Glomerular endothelial cell (primary cell): ENCODE measurements at places on chromosomes 2 and 18. TPM values are rescaled to one million over a fixed set of nuclear protein-coding genes. Genes with fewer than 3 reads are reported as not detected.

- no peak for DNase-seq
Observed at GRCh38 chr2:197711578-197711977, 6.4 kb downstream of the MARS2 start.

GRCh38 chr2:19989667-19990415, at the start of gene WDR35:
Gene WDR35, minus strand, starts transcription at chr2:19990105. Its CDS starts 90 bp downstream, at chr2:19990015.
- DNase-seq = no peak

- no peak for DNase-seq
Observed at GRCh38 chr18:5972298-5972697, 77.0 kb upstream of the TMEM200C start.

- DNase-seq = no peak
Observed at GRCh38 chr2:232457121-232458011, 1.4 kb downstream of the ALPI start.

GRCh38 chr18:31161757-31162418, 768 bp downstream of the DSC1 start:
- no peak for DNase-seq

GRCh38 chr2:148670773-148671172, 26.2 kb downstream of the EPC2 start:
- DNase-seq = no peak

GRCh38 chr2:222709191-222709891, 37.9 kb downstream of the MOGAT1 start:
- DNase-seq = peak; percentile 87

DNA sequence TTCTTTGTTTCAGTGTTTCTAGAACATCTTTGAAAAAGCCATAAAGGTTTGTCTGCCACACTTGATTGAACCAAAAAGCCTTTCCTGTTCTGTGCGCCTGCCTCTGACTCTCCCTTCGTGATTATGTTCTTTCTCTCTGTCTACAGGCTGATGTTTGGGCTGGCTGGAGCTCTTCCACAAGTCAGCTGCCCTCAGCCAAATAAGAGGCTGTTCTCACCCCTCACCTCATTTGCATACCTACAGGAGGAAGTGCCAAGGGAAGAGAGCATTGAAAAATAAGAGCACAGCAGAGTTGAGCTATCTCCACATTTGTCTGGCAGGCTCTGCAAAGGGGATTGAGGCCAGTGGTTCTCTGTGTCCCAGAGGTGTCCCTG, 15.8 kb downstream of the INPP5D start:
- DNase-seq = no peak

- no peak for DNase-seq
Observed at GRCh38 chr2:30934066-30934465, 126.8 kb upstream of the CAPN13 start.

DNA sequence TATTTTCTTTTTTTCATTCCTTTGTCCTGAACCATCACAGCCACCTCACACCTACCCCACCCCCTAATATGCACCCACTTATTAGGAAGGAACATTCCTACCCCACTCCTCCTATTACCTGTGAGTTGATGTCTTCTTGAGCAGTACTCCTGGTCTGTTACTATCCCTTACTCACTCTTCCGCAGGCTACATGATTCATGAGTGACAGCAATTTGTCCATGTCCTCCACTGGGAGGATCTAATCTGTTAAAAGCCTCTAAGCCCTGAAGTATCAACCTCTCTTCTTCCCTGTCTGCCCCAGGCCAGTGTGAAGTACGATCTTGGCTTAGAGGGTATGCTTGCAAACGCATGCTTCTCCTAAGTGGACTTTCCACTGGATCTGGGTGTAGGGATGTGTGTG, 75.6 kb upstream of the RFX8 start:
- DNase-seq = no peak

GRCh38 chr2:45964223-45964841, 312.9 kb downstream of the PRKCE start:
- peak; percentile 85 for DNase-seq

- DNase-seq = no peak
Observed at GRCh38 chr2:45131587-45131986, 122.3 kb upstream of the SIX2 start.

DNA sequence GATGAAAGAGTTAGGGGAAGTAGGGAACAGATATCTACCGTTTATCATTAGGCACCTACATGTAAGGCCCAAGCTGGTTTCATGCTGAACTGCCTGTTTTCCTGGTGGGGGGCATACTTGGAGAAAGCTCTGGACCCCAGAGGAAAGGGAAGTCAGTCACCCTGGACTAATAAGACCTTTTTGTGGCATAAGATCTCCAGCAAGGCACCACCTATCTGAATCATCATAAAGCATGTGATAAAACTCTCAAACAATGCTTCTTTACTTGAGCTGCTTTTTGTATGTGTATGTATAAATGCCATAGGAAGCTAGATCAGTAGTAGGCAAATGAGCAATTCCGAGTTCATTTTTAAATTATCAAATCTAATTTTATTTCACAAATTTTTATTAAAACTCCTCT, 104.8 kb downstream of the TANC1 start:
- DNase-seq = no peak

- no peak for DNase-seq
Observed at GRCh38 chr2:211358504-211358903, 802.1 kb downstream of the CPS1 start.

GRCh38 chr2:172415157-172415864, 12.1 kb upstream of the ITGA6 start:
- DNase-seq = no peak

Gene ANKRD36
- 21.2 and 31.7 TPM in 2 replicates for total RNA-seq

Gene ADGRF3
- 0.06 and 0.58 TPM in 2 replicates for total RNA-seq

Gene XDH
- total RNA-seq = 0.05 and 0.18 TPM in 2 replicates

Gene TNS1
- 30.2 and 46.1 TPM in 2 replicates for total RNA-seq
